ENCODE measurements at places on chromosomes 3 and 15.

GRCh38 chr3:146544929-146545528, 622 bp upstream of the PLSCR1 start:
- no peak for DNase-seq

- no peak for DNase-seq
These were observed 595.5 kb upstream of the AGTR1 start for GRCh38 chr3:148102156-148102555.

DNA sequence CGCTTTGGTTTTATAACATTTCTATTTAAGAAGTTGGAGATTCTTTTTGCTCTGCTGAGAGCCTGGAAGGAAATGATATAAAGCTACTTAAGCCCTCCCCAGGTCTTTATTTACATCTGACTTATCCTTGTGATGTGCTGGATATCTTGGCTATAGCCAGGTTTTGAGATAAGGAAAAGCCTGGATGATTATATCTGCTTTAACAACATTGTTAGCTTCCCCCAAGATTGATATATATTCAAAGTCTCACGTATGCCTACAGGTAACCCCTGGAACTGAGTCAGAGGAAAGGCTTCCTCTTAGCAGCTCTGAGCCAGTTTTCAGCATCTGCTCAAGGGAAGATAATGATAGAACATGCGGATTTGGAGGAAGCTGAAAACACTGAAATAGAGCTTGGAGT, 61.5 kb upstream of the CRBN start:
- DNase-seq, result no peak

GRCh38 chr3:53672981-53673380, 173.2 kb downstream of the CHDH start:
- no peak for DNase-seq

GRCh38 chr3:182912474-182912873, 67.9 kb downstream of the DCUN1D1 start:
- DNase-seq, result no peak

GRCh38 chr15:44804298-44805046, 68.1 kb downstream of the TRIM69 start:
- no peak for DNase-seq

GRCh38 chr3:184600685-184601377, 39.2 kb downstream of the EPHB3 start:
- no peak for DNase-seq

- DNase-seq, result no peak
These were observed 103.0 kb downstream of the RPL22L1 start for GRCh38 chr3:170766823-170767575.

DNA sequence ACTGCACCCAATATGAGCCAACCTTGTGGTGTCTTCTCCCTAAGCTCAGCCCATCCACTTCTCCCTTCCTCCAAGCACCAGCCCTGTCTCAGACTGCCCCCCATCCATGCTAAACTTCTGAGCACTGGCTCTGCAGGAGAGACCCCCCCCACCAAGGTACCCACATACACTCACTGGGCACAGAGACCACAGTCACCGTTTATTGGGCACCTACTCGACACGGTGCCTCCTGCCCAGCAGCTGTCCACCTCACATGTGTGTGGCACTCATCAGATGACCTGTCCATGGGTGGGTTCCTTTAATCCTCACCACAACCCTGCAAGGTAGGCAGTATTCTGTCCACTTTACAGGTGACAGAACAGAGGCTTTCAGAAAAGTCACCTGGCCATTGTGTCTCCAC, 22.3 kb upstream of the SFMBT1 start:
- no peak for DNase-seq

GRCh38 chr3:58507356-58508078, 15.6 kb downstream of the KCTD6 start:
- DNase-seq, result no peak

DNA sequence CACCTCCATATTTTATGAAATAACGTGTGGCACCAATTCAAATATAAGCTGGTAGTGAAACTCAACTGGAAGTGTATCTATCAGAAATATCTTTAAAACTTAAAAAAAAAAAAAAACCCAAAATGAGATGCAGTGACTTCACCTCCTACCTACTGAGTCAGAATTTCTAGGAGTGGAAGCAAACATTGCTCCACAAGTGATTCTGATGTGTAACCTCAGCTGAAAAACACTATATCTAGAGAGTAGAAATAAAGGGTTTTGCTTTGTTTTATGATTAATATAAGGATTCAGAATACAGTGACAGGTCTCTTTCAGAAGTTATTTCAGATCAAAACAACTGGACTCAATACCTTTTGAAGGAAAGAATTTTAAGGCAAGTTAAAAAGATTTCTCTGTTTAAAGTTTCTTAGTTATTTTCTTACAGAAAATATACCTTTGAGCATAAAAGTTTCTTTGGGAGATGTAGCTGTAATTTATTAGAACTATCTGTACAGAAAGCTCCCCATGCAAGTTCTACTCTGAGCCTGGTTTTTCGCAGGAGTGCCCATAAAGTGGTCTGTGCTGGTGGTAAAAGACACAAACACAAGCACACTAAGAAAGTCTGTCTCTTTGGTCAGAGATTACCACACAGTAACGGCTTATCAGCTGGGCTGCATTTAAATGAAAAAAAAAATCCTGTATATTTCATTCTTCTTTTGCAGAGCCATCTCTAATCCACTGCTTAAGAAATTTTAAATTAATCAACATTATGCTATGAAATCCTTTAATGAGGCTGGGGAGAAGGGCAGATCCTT, 59.9 kb upstream of the PPIB start:
- DNase-seq, result no peak

DNA sequence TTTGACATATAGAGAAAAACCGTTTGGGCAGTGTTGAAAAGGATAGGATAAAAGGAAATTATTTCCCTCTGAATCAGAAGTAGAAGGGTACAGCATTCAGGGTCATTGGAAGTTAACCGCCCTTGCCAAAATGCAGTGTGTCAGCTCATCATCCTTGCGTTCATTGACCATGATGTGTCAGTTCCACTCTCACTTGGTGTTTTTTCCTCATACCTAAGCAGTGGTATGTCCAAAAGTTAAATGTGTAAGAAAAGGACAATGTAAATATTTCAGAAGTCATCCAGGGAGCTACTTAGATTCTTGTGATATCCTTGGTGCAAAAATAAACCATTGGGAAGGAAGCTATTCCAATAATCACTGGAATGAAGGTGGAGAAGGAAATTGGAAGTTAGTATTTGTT, 50.7 kb downstream of the MAP6D1 start:
- DNase-seq, result no peak

- no peak for DNase-seq
These were observed 38.4 kb upstream of the ALCAM start for GRCh38 chr3:105328338-105328730.

DNA sequence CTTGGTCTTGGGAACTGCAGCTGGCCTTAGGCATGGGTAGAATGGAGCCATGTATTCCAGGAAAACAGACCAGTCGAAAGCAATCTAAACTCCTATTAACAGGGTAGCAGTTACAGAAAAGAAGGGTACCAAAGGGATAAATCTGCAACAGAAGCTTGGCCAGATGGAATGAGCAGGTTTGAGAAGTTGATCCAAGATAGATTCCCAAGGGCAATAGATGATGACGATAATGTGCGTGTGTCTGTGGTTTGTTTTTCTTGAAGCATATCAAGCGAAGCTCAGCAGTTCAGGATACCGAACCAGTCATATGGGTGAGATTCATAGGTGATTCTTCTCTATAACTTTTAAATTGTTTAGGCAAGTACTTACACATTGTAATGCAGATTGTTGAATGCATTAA, 203.8 kb upstream of the SEMA6D start:
- DNase-seq, result no peak

- no peak for DNase-seq
These were observed 138.2 kb downstream of the PLD1 start for GRCh38 chr3:171672124-171672523.

DNA sequence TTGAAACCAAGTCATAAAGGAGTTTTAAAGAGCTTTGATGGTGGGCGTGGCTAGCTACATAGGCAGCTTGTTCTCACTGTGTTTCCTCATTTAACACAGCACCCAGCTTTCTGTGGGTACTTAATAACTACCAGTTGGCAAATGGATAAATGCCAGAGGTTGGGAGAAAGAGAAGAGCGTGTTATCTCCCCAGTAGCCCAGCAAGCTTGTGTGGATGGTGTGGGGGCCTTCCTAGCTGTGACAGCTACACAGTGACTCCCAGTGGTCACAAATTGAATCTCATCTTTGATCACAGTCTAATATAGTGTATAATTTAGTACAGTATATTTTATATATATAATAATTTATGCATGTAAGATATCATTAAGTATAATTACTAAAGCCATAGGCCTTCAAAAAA, 984.1 kb downstream of the EPHA3 start:
- no peak for DNase-seq

DNA sequence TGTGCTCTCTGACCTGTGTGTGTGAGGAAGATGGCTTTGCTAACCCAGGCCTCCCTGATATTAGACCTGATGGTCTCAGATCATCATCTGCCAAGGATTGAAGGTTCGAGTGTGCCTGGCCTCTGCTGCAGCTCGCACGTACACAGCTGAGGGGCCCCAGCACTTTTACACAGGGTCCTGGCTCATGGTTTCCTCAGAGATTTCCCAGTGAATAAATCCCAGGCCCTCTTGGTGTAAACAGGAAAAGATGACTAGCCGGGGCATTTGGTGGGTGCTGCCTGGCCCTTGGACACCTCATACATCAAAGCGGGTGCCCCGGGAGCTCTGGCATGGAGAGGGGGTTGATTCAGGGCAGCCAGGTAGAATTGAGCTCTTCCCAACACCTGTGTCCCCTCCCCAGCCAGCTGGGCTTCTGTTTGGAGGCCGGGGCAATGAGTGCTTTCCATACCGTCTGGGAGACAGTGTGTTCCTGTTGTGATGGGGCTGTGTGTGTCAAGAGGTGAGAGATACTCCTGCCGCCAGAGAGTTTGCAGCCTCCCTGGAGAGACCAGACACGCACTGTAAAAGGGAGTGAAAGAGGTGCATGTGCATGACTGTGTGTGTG, 72.5 kb upstream of the TLE3 start:
- no peak for DNase-seq

DNA sequence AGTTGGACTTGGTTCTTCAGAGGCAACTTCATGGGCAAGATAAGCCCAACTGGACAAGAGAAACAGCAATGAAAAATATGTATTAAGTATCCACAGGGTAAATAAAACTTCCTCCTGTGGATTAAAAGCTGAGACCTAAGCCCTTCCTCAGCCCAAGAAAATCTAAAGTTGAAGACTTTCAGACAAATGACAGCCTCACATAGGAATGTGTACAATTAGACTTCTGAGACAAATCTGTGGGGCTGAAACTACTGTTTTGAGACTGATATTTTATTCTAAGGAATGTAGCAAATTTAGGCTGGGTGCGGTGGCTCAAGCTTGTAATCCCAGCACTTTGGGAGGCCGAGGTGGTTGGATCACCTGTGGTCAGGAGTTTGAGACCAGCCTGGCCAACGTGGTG, 74.2 kb upstream of the IL12A start:
- DNase-seq, result no peak

DNA sequence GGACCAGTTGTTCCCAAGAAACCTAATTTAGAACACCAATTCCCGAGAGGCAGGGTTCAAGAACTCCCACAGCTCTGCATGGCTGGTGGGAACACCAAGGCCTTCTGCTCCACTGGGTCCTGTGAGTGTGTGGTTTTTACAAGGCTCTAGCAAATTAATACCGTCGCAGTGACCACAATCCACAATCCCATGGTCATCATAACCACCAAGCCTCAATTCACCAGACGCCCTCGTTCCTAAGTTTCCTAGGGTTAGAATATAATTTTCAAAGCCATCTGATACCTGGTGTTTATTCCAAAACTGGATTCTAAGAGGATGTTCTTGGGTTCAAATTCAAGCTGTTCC, 114.9 kb upstream of the RPL32 start:
- no peak for DNase-seq

GRCh38 chr3:44077267-44077666, 164.4 kb upstream of the TOPAZ1 start:
- DNase-seq, result no peak

- DNase-seq, result no peak
These were observed 38.8 kb downstream of the IMPG2 start for GRCh38 chr3:101281521-101282030.

GRCh38 chr15:63630036-63630751, 33.0 kb downstream of the FBXL22 start:
- no peak for DNase-seq

DNA sequence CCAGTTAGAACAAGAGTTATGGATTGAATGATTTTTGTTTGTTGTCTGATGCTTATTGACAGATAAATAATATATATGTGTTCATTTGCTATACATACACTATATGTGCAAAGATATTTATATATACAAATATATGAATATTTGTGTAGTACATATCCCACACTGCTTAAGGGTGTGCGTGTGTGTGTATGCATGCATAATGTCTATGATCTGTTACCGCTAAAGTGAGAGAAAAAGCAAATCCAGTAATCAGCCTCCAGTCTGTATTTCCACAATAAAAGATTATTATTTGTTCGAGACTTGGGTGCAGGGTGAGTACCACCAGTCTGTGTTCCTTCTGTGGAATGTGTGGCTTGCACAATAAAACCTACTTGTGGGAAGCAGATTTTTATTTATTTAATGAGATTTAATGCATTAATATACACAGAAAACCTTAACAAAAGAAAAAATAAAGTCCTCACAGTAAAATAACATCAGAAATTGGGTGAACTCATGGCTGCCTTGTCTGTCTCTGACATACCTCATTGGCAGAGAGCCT, 366.0 kb upstream of the TBL1XR1 start:
- DNase-seq, result no peak

GRCh38 chr3:151814588-151814987, 672 bp downstream of the AADAC start:
- DNase-seq, result no peak

GRCh38 chr3:123229145-123229544, 27.4 kb downstream of the SEC22A start:
- DNase-seq, result no peak

- no peak for DNase-seq
These were observed 32.5 kb upstream of the GP5 start for GRCh38 chr3:194431554-194431953.

DNA sequence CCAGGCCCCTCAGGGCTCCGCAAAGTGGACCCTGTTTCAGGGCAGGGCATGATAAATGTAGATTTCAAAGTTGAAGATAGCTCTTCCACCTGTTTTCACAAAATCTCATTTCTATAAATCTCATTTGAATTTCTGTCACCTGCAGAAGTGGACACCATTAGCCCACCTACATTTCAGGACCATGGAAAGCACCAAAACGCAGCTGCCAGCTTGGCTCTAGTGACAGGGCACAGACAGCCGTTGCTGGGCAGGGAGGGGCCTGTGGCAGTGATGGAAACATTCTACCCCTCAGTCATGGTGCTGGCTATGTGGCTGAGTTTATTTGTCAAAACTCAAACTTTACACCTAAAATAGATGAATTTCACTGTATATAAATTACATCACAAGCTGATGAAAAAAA, 40.4 kb downstream of the PRR23E start:
- no peak for DNase-seq

GRCh38 chr3:31013090-31013489, 118.6 kb upstream of the GADL1 start:
- no peak for DNase-seq

GRCh38 chr3:192957441-192958021, 39.9 kb upstream of the MB21D2 start:
- no peak for DNase-seq
